Activated CD8-positive, alpha-beta memory T cell treated with anti-CD3 and anti-CD28 coated beads for 4 hours (primary cell): ENCODE measurements at places on chromosomes 11 and 22.

GRCh38 chr11:44235765-44236201 is 74.2 kb downstream of the ALX4 start:
- no peak for DNase-seq

DNA sequence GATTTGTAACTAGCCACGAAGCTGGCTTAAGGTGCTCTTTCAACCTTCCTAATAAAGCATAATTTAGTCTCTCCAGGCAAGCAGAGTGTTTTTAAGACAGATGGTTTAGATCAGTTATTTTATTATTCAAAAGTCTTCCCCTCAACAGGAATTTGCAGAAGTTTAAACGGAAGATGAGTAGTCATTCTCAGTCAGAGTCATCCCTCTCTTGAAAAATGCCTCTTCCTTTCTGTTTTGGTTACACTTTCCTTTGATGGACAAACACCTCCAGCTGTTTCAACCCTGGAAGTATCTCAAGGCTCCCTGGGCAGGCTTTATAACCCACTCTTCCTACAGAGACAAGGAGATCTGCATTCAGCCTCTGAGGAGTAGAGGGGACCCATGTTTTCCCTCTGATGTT is 60.3 kb upstream of the POU2AF2 start:
- no peak for DNase-seq

DNA sequence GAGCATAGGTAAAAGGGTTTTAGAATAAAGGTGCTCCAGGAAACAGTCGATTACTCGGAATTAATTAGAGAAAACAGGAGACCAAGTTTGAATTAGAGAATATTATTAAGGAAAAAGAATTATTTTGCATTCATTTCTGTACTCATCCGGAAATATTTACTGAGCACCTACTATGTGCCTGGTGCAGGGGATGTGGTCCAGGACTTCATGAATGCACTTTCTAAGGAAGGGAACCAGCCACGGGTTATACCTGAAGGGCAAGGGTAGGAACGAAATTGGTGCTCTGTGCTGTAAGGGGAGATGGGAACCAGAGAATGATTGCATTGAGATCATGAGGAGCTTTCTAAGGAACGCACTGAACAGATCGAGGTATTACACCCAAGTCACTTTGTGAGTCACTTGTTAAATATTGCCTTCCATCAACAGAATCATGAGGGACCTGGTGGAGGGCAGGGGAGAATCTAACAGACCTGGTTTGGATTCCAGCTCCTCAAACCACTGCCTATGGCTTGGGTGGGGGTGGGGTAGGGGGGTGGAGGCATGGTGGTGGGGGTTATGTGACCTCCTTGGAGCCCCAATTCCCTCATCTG is 40.9 kb downstream of the C11orf96 start:
- DNase-seq, result no peak

- DNase-seq, result no peak
Observed at GRCh38 chr11:105144887-105145286, 5.3 kb upstream of the CARD18 start.

DNA sequence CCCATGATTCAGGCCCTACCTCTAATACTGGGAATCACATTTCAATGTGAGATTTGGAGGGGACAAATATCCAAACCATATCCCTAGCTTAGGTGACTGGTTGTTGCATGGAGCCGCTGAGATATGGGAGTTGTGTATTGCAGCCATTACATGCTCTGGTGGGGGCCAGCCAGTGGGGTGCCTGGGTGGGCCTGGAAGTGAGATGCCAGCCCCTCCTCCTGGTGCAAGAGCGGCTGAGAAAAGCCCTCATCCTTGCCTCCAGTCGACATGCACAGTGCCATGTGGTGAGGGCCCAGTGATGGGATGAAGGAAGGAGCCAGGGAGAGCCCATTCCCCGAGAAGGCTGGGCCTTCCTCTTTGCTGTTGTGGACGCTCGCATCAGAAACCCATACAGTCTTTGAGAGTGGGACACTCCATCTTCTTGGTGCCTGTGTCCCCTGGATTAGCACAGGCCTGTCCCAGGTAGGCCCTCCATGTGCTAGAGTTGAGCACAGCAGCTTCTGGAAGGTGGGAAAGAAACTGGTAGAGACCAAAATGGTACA is 1043.0 kb downstream of the TBC1D22A start:
- DNase-seq, result no peak

- DNase-seq, result no peak
Observed at GRCh38 chr11:127247261-127247851, 246.8 kb upstream of the KIRREL3 start.

GRCh38 chr11:64566042-64566914 is 24.7 kb upstream of the SLC22A12 start:
- no peak for DNase-seq

- peak; percentile 16 for DNase-seq
Observed at GRCh38 chr22:23315341-23315917, 135.1 kb downstream of the BCR start.

GRCh38 chr22:28006271-28006670 is 87.2 kb upstream of the PITPNB start:
- no peak for DNase-seq

DNA sequence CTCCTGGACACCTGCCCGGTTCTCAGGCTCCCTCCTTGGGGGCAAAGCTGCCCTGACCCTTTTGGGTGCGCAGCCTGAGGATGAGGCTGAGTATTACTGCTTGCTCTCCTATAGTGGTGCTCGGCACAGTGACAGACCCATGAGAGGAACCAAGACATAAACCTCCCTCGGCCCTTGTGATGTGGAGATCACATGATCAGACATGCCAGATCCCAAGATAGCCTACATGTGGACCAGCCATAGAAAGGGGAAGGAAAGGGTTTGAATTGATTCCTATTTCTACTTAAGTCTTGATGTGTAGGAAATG is 125.3 kb downstream of the VPREB1 start:
- no peak for DNase-seq

GRCh38 chr22:49983148-49984042 is 22.8 kb downstream of the PIM3 start:
- DNase-seq, result no peak

- DNase-seq, result no peak
Observed at GRCh38 chr22:28988457-28988856, 73.2 kb downstream of the C22orf31 start.
